ENCODE measurements at places on chromosomes 5 and 9.

- DNase-seq, result no peak
These were observed 46.6 kb upstream of the GNPDA1 start for GRCh38 chr5:142059304-142059940.

GRCh38 chr5:166979307-166979895 lies 1312.0 kb upstream of the WWC1 start:
- no peak for DNase-seq

DNA sequence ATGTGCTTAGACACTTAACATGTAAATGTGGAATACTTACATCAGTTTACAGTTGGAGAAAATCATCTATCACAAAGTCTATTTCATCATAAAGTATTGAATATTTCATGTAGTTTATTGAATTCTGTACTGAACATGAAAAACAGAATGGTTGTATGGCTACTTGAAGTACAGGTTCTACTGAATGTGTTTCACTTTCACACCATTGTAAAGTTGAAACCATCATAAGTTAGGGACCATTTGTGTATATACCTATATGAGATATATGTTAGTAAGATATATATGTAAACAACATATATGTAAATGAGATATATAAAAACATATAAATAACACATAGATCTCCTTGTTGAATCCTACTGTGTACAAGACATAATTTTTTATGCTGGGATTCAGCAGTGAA lies 63.0 kb upstream of the TAF11L2 start:
- DNase-seq, result no peak

DNA sequence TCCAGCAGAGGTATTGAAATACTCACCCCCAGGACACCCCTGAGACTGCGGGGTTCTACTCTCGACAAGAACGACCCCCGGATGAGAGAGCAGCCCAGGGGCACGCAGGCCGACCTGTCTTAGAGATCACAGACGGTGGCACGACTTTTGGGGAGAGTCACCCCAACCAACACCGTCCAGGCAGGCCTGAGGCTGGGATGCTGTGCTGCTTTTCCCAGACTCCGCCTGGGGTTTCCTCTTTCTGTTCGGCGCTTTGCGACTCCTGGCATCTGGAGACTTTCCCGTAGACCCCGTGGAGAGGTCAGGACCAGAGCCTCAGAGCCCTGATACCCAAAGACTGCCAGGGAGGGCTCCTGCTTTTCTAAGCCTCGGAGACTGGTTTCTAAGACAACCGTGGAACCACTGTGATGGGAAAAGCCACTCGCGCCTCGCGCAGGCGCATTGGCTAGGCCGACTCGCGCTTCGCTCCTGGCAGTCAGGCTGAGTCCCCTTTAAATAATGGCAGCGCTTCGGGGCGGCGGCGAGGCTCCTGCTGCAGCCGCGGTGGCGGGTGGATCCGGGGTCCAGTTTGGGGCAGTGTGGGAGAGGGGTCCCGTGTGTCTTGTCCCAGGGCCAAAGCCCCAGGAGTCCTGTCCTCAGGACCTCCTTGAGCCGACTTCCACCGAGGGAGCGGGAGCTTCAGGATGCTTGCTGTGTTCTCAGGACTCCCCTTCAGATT lies 484.0 kb downstream of the SPATA31A7 start:
- peak; percentile 4 for DNase-seq

- DNase-seq, result no peak
These were observed 341.5 kb downstream of the OSTF1 start for GRCh38 chr9:75429531-75430475.

GRCh38 chr9:87725356-87725899 lies 491 bp upstream of the CTSL start:
- no peak for DNase-seq

DNA sequence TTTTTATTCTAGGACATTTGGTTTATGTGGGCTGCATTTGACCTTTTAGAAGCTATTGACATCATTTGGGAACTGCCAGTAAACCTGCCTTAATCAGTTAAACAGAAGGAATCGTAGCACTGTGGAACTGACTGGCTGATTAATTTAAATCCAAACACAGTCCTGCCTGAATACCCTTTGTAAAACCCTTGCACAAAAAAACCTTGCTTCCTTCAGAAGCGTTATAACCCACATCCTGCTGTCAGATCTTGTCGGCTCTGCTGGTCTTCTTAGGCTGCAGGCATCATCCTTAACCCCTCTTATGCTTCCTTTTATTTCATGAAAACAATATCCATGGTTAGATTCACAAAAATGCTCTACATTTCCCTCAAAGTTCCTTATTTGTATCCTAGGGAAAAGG lies 46.3 kb downstream of the PAM start:
- peak; percentile 24 for DNase-seq

- no peak for DNase-seq
These were observed 28.6 kb downstream of the MARCHF3 start for GRCh38 chr5:127001621-127002296.

GRCh38 chr5:28810751-28811136 lies 1772.4 kb upstream of the CDH9 start:
- DNase-seq, result no peak

DNA sequence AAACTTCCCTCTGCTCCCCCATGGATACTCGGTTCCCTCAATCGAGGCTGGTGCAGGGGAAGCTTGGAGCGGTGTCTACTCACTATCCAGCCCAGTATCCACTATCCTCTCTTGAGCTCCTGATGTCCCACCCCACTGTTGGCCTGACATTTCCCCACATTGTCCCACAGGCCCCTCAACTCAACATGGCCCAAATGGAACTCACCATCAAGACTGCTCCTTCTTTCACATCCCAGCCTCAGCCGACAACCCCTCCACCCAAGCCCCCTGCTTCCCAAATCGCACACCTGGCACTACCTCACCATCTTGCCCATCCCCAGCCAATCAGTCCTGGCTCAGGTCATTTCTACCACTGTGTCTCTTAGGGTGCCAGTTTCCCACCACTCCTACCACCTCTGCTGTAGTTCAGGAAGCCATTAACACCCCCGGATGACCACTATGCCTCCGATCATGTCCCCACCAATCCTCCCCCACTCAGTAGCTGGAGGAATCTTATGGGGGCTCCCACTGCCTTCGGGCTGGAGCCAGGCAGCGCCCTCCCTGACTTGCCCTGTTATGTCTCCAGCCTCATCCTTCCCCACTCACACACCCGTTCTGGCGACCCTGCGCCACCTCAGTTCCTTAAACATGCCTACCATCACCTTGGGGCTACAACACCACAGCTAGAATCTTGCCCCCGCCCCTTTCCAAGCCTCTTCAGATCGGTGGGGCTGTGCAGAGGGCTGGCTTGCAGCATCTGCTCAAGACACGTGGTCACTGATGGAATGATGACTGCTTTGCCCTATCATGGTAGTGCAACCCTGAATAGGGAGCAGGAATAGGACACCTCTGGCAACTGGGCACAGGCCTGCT lies 273.6 kb downstream of the FSTL4 start:
- no peak for DNase-seq

- no peak for DNase-seq
These were observed 52.1 kb downstream of the RGS7BP start for GRCh38 chr5:64557911-64558310.

- no peak for DNase-seq
These were observed 23.2 kb upstream of the CARNMT1 start for GRCh38 chr9:75051285-75051684.

GRCh38 chr5:178272591-178272990 lies 40.0 kb upstream of the PHYKPL start:
- no peak for DNase-seq

DNA sequence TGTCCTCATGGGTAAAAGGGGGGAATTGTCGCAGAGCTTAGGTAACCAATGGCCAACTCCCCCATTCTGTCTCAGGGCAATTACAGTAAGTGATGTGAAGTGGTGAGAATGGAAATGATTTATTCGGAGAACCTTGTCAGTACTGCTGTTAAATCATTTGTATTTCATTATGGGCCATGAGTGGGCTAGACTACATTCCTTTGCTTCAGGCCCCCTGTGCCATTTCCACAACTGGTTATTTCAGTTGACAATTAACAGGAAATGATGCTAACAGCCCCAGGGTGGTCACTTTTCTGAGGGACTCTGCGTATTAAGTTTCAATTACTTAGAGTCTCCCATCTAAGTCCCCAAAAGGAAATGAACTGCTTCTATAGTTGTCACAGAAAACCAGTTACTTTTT lies 653.7 kb downstream of the CCDC171 start:
- DNase-seq, result no peak

DNA sequence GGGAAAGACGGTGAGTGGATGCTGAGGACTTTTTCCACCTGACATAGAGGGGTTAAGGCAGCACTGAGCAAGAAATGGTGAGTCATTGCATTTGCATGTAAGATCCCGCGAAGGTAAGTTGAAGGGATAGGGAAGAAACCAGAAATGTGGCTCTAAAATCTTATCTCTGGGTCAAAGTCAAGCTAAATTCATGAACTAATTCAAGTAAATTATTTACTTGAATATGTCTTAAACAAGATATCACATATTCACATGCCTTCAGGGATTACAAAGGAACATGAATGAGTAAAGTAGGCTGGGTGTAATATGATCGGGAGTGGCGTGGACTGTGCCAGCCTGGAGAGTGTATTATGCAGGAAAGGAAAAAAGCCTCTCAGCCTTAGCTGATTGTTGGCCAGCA lies 74.4 kb upstream of the EQTN start:
- DNase-seq, result no peak

GRCh38 chr5:156340893-156341292 lies 13.9 kb downstream of the SGCD start:
- DNase-seq, result no peak

GRCh38 chr5:178644826-178645545 lies 18.1 kb upstream of the CLK4 start:
- DNase-seq, result no peak

GRCh38 chr9:119078015-119078414 lies 291.2 kb downstream of the BRINP1 start:
- DNase-seq, result no peak

DNA sequence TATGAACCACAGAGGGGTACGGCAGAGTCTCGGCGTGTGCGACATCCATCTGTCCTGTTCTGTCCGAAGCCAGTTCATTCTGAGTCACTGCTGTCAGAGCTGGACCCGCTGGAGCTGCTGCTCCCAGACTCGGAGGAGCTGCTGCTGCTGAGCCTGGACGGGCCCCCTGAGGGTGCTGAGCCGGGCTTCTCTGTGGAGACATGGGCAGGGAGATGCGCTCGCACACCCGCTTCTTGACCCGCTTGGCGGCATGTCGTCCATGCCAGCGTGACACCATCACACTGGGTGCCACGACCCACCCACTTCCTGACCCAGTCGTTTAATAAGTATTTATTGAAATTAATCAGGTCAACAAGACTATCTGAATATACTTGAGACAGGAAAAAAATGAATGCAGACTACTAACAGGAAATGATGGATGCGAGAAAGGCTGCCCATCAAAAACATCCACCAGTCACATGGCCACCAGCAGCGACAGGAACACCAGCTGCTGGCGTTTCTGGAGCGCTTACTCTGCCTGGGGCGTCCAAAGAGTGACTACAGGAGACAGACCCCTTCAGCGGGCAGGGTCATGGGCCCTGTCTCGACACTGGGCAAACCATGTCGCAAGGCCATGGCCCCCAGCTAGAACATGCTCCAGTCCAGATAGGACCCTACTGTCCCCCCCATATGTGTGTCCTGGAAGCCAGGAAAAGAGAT lies 8.4 kb downstream of the BRD3OS start:
- no peak for DNase-seq

GRCh38 chr5:153153086-153153485 lies 337.4 kb upstream of the GRIA1 start:
- no peak for DNase-seq

GRCh38 chr5:68279984-68280383 lies 64.4 kb downstream of the PIK3R1 start:
- DNase-seq, result peak; percentile 63

- DNase-seq, result no peak
These were observed 99.3 kb downstream of the SLIT3 start for GRCh38 chr5:169201597-169201996.

DNA sequence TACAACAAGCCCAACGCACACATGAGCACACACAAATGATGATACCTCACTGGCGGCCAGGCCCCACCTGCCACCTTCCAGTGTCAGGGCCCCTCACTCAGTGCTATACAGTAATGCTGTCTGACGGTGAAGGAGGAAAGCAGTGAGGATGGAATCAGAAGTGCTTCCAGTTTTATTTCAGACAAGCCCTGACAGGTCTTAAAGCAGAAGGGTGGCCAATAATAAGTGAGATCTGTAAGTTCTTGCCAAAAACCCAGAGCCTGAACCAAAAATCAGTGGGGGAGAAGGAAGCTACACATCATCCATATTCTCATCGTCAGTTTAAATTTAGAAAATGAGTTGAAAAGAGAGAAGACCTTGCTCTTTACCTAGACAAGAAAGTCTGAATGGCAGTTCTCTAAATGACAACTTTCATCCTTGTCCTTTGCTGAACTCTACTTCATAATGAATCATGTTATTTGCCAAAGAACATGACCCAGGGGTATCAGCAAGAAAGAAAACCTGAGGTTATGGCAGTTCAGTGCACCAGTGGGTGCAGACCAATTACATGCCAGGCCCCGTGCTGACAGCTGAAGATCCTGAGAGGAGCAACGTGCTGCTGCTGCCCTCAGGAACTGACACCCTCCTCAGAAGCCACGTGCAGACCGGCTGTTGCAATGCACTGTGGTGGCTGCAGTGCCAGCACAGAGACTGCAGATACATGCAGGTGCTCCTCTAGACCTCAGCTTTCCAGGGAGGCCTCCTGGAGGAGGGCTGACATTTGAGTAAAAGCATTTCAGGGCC lies 118.7 kb downstream of the DROSHA start:
- no peak for DNase-seq

All from CD4-positive, alpha-beta T cell treated with Interleukin-15 for 1 hour (primary cell).